ENCODE measurements at places on chromosomes 1 and 21.

DNA sequence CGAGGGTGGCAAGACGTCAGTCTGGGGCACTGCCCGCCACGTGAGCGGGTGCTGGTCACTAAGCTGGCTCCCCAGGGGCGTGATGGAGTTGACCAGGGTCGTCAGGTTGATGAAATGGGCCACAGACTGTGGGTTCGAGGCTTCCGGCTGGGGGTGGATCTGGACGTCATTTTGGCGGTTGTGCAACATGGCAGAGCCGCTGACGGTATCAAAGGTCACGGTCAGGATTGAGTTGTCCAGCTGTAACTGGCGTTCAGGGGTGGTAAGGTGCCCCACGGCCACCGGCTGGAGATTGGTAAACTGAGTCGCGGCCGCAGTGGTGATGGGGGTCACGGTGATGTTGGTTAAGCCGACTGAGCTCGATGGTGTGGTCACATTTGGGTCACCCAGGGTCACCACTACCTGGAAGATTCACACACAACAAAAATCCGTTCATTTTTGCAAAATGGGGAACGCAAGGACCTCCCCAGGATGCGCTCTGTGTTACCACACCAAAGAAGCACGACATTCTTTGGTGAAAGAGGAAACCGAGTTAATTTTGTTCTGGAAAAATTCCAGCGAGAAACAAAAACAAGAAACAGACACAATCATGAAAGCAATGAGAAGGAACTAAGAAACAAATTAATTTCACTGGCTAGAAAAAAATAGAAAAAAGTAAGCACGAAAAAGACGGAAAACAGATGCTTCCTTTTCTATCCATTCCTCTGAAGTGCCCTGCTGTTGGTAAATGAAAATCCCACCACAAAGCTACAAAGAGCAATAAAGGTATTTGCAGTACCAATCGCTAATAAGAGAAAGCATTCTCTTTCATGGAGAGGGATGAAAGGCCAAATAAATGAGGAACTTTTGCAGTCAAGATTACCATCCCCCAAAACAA is 34.7 kb upstream of the RIPK4 start:
- DNase-seq: no peak

DNA sequence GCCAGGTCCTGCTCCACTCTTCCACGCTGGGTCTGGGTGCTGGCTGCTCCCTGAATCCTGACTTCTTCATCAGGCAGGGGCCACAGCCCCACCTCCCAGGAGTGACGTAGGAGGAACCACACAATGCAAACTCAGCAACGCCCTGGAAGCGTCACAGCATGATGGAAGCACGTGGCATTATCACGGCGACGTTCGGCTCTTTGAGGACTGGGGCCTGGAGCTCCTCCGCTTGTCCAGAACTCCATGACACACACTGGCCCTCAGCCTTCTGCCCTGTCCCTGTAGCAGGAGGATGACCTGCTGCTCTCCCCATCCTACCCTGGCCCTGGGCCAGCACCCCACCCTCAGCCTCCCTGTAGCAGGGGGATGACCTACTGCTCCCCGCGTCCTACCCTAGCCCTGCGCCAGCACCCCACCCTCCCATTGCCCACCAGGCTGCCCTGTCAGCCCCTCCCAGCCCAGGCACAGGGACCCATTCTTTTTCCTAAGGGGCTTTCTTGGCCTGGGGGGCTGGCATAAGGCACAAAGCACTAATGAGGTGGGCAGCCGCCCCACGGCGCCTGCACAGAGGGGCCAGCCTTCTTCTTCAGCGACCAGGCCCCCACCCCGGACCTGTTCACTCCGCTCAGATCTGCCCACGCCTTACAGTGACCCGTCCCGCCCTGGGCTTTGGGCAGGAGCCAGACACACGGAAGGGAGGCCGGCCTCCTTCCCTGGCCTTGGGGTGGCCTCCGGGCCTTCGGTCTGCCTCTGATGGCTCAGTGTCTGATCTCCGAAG is 65.7 kb downstream of the DHRS3 start:
- DNase-seq: no peak

DNA sequence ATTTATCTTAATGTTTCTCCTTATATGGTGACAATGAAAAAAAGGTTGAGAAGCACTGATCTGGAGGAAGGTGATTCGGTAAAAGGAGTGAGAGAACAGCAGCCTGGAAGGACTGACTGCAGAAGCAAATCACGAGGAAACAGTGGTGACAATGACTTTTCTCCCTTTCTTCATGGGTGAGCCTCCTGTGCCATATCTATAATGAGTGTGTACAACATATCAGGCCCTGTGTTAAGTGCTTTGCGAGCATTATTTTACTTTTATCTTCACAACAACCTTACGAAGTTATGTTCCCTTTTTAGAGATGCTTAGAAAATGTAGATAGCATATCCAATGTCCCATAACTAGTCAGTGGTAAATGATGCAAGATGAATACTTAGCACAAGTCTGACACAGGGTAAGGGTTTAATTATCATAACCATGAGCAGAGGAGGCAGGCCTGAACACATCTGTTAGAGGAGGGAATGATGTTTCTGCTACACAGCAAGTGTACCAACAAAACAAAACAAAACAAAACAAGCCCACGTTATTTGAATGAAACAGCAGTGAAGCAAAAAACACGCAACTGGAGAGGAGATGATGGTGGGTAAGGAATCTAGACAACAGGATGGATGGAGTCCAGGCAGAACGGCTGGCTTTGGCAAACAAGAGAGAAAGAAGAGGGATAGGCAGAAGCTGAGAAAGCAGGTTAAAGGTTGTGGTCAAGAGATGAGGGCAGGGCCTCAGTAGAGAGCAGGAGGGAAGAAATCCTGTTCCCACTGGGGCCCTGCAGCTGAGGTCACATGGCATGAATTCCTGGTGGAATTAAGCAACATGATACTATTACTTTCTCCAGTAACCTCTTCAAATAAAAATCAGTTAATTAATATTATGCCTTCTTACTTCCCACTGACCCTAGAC is 29.6 kb downstream of the GNG12 start:
- DNase-seq: no peak

DNA sequence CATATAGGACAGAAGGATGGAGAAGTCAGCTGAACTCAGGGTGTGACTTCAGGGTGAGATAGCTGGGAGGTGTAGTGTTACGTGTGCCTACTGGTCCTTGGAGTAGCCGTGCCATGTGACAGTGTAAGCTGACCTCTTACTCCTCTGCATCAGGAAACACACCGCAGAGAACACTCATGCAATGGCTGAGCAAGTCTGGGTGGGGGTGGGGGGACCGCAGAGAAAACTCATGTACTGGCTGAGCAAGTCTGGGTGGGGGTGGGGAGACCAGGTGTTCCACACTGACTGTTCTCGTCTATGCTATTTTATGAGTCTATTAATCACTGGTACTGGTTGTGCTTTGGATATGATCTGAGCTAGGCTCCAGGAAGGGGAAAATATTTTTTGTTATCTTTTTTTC is 233.1 kb downstream of the PAPPA2 start:
- peak; percentile 66 for DNase-seq

DNA sequence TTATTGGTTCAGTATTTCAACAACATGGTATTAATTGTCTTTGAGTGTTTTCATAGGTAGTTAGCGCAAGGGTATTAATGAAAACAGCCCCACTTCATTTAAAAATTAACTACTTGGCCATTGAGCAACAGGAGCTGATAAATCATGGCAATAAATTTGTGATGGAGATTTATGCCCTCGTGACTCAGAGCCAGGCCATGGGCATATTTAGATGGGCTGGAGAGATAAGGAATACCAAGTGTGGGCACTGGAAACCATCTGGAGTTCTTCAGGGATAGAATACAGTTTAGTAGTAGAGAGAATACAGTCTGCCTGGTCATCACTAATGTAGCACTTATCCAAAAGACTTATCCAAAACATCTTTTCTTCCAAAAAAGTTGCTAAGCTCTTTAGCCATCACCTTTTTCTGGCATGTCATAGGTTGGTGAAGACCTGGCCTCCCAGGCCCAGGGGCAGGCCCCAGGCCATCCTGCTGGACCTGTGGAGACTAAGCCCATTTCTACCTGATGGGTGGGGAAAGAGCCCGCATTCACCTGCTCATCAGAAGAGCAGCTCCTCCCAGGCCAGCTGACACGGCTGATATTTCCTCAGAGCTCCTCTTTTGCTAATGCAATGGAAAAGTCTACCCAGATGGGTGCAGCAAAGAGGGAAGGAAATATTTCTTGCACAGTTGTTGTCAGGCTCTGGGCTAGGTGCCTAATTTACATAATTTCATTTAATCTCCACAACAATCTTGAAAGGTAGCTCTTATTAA is 238.0 kb downstream of the TM2D1 start:
- no peak for DNase-seq

- no peak for DNase-seq
Observed at GRCh38 chr1:3658231-3658615, 5.9 kb downstream of the TP73 start.

DNA sequence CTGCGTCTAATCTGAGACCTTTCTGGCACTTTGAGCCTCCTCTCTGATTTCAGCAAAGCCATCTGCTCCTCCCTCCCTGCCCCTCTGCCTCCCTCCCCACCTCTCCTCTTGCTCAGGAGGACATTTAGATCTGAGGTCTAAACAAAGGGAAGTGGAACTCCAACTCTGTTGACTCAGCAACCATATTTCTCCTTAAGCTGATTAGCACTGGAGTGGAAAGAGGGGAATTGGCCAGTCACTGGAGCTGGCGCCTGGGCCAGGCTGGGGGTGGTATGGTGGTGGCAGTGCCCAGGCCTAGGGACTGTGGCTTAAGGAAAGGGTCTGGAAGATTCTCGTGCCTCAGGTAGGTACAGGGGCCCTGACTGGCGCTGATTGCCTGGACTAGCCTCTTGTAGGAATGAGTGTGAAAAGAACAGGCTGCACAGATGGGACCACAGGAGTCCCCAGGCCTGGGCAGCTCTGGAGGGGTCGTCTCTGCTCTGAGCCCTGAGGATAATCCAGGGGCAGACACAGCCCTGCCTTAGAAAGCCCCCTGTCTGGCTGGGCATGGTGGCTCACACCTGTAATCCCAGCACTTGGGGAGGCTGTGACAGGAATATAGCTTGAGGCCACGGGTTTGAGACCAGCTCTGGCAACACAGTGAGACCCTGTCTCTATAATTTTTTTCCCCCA is 11.9 kb downstream of the SH2D2A start:
- no peak for DNase-seq

DNA sequence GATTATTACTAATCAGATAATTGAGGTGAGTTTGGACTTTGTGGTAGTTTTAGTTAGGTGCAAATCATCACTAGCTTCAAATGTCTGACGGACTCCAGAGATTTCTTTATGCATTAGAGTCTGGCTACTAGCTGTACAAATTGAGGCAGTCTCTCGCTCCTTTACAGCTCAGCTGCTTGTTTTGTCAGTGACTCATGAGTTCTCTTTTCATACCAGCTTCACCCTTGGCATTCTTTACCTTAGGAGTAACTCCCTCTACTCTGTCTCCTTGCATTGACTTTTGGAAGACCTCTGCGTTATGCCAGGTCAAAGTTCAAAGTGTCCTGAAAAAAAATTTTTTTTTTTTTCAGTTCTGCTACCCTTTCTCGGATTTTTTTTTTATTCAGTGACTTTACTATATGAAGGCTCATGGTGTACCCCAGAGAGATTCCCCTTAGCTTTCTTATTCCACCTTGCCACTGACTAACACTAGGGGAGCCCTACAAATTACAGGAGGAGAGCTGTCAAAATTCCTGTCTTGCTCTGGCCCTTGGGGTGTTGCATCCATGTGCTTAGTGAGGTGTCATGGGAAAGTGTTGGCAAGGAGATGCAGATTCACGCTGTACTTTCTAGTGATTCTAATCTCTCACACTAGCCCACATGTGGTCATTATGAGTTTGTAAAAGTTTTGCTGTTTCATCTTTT is 576.6 kb downstream of the ADGRL2 start:
- peak; percentile 29 for DNase-seq

Measured in GM23338 (cell line).